Stimulated activated naive CD8-positive, alpha-beta T cell treated with anti-CD3 and anti-CD28 coated beads, Interleukin-15, amount 100 ng/mL, for 72 hours (primary cell): ENCODE measurements at places on chromosomes 2 and 18.

GRCh38 chr2:134716721-134717243 is 2.0 kb downstream of the TMEM163 start:
- no peak for DNase-seq

DNA sequence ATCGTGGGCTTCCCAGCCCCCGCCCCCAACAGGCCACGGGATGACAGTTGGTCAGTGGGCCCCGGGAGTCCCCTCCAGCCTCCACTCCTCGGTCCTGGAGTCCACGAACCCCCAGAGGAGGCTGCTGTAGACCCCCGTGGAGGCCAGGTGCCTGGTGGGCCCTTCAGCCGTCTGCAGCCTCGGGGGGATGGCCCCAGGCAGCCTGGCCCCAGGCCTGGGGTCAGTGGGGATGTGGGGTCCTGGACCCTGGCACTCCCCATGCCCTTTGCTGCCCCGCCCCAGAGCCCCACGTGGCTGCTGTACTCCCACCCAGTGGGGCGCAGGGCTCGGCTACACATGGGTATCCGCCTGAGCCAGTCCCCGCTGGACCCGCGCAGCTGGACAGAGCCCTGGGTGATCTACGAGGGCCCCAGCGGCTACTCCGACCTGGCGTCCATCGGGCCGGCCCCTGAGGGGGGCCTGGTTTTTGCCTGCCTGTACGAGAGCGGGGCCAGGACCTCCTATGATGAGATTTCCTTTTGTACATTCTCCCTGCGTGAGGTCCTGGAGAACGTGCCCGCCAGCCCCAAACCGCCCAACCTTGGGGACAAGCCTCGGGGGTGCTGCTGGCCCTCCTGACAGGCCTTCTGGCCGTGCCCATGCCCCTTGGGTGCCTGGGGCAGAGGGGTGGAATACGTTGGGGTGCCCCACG is 7.6 kb downstream of the NEU4 start:
- no peak for DNase-seq

DNA sequence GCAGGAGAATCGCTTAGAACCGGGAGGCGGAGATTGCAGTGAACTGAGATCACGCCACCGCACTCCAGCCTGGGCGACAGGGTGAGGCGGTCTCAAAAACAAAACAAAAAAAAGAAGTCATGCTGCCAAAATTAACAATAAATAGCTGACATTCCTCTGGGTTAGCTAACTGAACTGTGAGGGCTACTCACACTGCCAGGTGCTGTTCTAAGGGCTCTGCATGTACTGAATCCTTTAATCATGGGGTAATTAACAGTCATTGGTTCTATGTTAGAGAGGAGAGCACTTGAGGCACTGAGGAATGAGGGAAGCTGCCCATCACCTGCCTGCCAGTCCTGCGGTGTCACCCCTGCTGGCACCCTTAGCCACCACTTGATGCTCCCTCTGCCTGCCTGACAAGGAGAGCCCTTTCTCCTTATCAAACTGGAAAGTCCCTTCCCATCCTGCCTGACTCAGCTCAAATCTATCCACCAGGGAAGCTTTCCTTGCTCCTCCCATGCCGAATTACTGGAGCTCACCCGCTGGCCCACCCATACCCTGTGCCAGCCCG is 73.0 kb upstream of the RIOK3 start:
- DNase-seq, result no peak

DNA sequence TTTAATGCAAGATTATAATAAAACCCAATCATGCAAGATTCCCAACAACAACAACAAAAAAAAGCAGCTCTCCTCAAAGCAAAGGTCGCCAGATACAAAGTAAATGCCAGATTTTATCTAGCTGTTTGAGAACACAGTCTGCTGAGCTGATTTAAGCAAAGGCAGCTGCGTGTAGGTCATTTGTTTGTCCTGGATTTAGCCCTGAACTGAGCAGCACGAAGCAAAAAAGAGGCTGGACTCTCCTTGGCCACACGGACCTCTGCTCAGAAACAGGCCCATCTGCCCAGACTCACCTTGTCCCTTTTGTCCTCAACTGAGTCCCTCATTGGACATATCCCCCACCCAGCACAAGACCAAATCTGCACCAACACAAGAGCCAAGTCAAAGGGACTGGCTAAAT is 91.5 kb downstream of the PID1 start:
- DNase-seq, result no peak

- no peak for DNase-seq
These were observed 62.6 kb downstream of the DSEL start for GRCh38 chr18:67453901-67454300.

GRCh38 chr2:159916511-159916910 is 118.5 kb upstream of the CD302 start:
- DNase-seq, result no peak

DNA sequence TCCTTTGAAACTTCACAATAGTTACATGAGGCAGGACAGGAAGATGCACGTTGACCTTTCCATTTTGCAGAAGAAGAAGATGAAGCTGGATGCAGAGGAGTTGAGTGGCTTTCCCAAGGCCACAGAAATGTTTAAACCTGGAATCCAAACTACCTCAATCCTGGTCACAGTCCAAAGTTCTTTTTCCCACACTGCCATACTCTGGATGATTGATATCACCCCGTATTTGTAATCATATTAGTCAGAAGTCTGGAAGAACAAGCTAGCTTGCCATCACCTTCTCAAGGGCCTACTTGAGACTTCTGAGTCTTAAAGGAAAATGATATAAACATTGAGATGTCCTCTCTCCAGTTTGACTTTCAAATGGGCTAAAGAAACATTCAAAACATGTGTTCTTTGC is 190.1 kb downstream of the LNPK start:
- DNase-seq, result no peak

DNA sequence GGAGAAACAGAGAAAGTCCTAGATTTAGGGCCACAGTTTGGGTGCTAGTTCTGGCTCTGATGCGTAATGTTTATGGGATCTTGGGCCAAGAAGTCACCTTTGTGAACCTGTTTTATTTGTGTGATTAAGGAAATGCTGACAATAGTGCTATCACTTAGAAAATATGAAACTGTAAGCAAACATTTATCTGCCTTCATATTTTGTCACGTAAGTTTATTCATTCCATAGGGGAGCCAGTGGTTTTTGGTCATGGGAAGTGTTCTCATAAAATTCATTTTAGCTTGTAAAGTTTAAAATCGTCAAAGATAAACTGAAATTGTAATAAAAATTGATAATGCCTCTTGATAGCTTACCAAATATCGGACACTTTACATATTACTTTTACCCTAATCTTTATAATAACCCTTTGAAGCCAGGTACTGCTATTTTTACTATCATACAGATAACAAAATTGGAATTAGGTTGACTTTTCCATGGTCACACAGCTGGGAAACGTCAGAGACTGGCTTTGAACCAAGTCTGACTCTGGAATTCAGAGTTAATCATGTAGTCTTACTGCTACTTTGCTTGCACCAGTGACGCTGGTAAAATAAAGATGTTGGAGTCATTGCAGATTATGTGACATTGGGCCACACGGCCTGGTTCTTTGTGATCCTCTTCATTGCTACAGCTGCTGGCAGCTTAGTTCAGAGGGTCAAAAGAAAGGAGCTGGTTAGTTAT is 99.7 kb downstream of the ICA1L start:
- DNase-seq, result no peak

GRCh38 chr2:234711308-234711707 is 214.4 kb upstream of the ARL4C start:
- no peak for DNase-seq

GRCh38 chr2:191696001-191696400 is 18.1 kb downstream of the NABP1 start:
- no peak for DNase-seq

- no peak for DNase-seq
These were observed 100.2 kb upstream of the TEX51 start for GRCh38 chr2:126798276-126799140.

GRCh38 chr2:181300600-181301291 is 156.4 kb upstream of the ITGA4 start:
- DNase-seq, result peak; percentile 53

GRCh38 chr18:24799720-24800119 is 339.3 kb downstream of the HRH4 start:
- DNase-seq, result no peak

DNA sequence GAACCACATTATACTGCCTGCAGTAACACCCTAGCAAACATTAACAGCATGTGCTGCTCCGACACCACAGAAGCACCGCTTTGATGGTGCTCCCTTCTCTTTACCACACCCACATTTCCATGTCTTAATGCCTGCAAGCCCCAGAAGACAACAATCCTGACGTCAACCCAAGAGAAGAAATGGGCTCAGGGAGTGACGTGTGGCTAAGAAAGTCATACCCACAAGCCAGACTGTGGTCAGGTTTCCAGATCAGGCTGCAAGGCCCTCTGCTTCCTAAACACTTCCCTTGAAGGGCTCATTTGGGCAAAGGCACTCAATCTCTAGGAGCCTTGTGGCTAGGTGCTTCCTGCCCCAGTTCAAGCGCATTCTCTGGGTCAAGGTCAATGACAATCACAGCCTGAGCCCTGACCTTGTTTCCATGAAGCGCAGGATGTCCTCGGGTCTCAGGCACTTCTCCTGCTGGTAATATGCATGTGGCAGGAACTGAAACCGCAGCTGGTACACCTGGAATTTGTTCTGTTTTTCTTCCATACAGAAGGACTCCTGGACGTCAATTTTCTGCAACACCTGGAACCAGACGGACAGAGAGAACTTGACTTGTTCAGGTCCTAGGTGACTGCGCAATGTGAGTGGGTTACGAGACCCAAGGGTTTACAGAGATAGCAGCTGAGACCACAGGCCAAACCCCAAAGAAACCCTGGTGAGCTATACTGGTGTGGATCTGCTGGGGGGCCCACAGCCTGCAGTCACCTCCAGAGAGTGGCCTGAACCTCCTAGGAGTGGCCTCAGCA is 67.2 kb downstream of the POLR1A start:
- DNase-seq, result peak; percentile 63

DNA sequence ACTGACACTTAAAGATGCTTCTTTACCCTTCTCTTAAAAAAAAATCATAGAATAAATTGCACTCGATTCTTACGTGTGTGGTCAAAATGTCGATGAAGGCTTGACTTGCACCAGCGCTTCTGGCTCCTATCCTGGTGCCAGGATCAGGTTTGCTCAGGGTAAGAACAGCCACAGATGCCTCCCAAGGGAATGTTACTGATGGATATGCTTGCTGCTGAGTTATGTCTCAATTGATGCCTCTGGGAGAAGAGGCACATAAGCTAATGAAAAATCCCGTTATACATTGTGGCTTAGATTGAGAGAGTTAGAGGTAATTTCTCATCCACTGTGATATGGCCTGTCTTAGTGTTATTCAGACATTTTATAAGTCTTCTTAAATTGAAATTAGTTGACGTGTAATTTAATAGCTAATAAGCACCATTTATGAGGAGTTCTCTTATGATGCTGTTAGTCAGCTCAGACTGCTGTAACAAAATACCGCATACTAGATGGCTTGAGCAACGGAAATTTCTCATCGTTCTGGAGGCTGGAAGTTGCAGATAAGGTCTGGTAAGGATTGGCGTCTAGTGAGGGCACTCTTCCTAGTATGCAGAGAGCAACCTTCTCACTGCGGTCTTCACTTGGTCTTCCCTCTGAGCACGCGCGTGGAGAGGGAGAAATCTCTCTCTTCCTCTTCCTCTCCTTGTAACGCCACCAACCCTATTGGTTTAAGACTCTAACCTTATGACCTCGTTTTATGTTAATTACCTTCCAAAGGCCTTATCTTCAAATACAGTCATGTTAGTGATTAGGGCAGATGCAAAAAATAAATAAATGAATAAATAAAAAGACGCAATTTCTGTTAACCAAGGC is 116.6 kb upstream of the NOSTRIN start:
- no peak for DNase-seq

GRCh38 chr2:71299507-71299906 is 32.1 kb upstream of the ZNF638 start:
- no peak for DNase-seq

GRCh38 chr2:83695530-83695929 is 763.5 kb downstream of the SUCLG1 start:
- no peak for DNase-seq

GRCh38 chr2:134479696-134480330 is 225.9 kb downstream of the MGAT5 start:
- DNase-seq, result no peak

DNA sequence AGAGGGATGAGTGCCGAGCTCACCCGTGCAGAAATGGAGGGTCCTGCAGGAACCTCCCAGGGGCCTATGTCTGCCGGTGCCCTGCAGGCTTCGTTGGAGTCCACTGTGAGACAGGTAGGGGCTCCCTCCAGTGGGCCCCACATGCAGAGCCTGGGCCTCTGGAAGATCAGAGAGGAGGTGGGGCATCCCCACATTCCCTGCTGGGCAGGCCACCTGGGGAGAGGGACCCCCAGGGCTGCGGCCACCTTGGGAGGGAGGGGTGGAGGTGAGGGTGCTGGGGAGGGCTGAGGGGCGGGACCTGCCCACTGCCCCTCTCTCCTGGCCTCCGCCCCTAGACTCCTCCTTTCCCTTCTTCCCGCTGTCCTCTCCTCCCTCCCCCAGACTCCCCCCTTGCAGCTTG is 38.5 kb downstream of the MTERF4 start:
- no peak for DNase-seq
